NCI-H524 treated with DMSO at 0.1 percent for 48 hours (cell line): ENCODE measurements at places on chromosomes 13 and 19.

DNA sequence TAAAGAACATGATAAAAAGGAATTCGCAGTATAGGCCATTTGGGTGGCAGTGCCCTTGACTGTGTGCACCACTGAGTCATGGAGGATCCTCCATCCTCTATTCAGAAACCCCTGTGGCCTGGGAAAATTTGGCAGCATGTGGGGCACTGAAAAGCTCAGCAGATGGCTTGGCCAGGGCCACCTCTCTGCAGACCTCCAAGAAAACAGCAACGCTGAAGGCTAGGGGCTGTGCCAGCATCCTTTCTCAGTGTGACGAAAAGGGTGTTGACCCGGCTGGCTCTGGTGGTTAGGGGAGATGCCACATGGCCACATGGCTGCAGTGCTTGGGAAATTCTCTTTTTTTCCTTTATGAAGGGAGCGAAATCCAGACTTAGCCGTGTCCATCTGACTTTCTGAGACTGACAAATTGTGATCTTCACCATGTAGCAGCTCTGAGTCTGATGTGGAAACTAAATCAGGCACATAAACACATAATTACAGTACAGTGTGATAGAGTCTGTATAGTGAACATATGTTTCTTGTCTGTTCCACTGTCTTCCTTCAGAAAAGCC lies 178.0 kb downstream of the KCTD12 start:
- DNase-seq: no peak

GRCh38 chr13:91185294-91185863 lies 162.1 kb upstream of the MIR17HG start:
- DNase-seq: no peak

DNA sequence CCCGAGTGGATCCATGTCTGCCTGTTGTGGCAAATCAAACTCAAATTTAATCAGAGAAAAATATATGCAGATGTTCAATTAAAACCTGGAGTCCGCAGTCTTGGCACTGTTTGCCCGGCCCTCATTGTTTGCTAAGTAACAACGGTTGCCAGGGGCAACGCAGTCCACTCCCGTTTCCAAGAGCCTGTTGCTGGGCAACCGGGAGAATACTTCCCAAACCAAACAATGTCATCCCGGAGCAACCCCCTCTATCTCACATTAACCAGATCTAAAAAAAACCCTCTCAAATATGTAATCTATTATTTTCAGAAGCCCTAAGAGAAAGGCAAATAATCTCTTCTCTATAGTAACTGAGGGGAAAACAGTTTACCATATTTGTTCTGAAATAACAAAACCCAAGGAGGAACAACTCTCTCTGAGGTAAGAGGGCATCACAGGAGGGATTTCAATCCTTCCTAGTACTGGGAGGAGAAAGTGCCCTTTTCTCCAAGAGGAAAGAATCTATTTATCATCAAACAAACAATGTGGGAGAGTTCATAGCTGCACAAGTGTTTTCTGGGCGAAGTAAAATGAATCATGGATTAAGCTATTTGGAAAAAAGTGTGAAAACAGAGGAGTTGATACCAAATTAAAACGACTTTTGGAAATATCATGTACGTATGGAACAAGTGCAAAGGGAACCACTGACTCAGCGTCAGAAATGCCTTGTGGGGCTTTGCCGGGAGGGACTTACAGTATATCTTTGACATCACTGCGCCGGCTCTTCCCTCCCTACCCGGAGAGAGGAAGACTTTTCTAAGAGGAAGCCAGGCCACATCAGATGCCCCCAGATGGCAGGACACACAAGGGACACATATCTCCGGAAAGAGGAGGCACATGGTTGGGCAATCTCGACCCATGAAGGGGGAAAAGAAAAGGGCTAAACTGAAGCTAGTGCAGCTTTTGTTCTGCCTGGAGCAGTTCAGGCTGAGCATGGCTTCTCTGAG lies 43.3 kb downstream of the RFX2 start:
- peak; percentile 61 for DNase-seq

GRCh38 chr13:42660333-42660965 lies 86.5 kb downstream of the TNFSF11 start:
- no peak for DNase-seq

GRCh38 chr19:46722004-46722380 lies 5.1 kb upstream of the PRKD2 start:
- DNase-seq: no peak

GRCh38 chr13:90533866-90534265 lies 813.6 kb upstream of the MIR17HG start:
- peak; percentile 29 for DNase-seq

DNA sequence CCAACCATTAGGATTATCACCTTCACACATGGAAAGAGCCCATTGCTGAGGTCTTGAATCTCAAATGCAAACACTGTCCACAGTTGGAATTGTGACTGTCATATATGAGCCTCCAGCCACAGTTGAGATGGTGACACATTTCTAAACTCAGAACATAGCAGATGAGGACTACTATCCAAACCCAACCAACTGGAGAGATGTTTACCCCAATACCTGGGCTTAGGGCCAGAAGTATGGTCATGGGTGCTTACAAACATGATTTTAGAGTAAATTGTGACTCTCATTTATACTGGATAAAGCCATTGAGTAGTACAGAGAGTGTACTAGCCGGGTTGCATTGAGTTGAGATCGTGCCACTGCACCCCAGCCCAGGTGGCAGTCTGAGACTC lies 14.0 kb upstream of the ZNF681 start:
- no peak for DNase-seq

DNA sequence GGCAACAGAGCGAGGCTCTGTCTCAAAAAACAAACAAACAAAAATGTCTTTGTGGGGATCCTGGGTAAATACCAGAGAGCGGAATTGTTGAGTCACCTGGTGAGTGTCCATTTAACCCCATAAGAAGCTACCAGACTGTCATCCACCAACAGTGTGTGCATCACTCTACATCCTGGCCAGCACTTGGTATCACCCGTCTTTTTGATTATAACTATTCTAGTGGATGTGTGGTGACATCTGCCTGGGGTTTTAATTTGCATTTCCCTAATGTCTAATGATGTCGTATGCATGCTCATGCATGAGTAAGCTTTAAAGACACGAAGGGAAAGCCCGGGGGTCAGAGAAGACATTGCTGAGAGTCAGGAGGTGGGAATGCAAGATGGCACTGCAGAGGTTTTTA lies 126.7 kb upstream of the MRI1 start:
- no peak for DNase-seq

DNA sequence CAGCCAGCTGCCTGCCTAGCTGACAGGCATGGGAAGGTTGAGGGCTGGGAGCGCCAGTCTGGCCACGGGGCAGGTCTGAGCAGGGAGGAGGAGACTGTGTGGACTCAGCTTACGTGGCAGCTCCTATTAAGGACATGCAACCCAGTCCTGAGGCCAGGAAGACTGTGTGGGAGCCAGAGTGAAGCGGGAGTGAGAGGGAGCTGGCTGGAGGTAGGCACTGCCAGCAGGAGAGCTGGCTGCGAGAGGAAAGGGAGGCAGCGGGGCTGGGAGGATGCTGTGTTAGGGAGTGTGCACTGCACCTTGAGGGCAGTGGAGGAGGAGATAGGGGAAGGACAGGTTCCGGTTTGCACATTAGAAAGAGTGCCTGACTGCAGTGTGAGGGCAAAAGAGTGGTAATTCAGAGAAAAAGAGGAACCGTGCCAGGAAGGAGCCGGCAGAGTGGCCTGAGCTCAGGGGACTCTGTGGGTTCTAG lies 99.2 kb downstream of the SLC7A1 start:
- no peak for DNase-seq

GRCh38 chr19:40756502-40757110 lies 5.6 kb downstream of the SNRPA start:
- DNase-seq: no peak

GRCh38 chr19:41308450-41309179 lies 1.4 kb upstream of the CCDC97 start:
- DNase-seq: no peak
